ENCODE measurements at places on chromosomes 11 and 22. TPM values are rescaled to one million over a fixed set of nuclear protein-coding genes. Genes with fewer than 3 reads are reported as not detected.
A peak's percentile ranks its signal among the peaks of the same experiment; 100 is the strongest.

DNA sequence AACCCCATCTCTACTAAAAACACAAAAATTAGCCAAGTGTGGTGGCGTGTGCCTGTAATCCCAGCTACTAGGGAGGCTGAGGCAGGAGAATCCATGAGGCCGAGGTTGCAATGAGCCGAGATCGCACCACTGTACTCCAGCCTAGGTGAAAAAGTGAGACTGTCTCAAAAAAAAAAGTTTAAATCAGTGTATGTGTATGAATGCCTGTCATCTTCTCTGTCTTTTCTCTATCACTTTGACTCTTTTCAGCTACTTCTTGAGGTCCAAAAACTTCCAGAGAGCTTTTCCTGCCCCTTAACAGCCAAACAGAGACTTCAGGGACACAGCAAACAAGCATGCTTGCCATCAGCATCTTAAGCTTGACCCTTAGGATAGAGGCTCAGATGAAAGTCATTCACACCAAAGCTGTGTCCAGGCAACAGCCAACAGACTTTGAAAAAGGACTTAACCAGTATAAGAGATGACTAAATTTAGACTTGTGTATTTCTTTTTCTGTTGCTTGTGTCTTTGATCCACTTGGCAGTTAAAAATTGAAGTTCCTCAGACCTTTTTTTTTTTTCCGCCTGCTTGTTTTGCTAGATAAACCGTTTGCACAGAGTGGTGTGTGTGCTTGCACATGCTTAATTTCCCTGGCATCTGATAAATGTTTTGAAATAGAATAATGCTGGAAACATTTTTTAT, 151.9 kb downstream of the DBX1 start:
- DNase-seq, result no peak

DNA sequence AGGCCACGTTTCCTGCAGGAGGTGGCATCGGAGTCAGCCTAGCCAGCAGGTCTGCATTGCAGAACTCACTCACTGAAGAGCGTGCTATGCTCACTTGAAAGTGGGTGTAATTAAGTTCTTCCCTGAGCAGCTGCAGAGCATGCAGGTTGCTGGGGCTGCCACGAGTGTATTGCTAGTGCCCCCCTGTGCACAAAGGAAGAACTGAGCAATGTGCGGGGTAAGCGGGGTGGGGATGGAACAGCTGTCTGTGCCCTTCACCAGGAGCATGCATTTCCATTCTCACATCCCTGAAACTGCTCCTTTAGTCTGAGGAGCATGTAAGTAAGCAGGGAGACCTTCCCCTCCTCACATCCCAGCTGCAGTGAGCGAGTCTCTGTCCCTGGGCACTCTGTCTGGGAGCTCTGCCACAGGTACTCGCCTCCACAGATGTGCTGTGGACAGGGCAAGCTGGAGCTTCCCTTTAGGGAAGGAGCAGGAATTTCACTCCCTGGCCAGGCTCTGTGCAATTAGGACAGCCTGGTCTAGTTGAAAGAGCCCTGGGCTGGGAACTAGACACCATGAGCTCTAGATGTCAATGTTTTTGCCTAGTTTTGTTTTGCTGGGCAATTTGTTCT, 1031.8 kb downstream of the NTM start:
- DNase-seq, result no peak

DNA sequence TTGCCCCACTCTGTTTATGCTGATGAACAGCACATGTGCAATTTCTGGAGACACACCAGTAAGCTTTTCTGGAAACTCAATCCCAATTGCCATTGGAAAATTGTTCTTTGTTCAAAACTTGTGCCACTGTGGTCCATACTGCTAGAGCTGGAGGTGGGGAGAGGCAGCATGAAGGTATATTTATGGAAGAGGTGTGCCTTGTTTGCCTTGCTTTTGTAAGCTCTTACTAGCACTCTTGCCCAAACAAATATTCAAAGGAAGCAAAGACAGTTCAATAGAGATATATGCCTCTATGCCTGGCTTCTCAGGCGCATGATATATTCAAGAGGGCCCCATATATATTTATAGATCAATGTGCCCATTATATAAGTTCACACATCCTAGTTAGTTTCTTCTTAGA, 42.7 kb downstream of the TIMP3 start:
- no peak for DNase-seq

DNA sequence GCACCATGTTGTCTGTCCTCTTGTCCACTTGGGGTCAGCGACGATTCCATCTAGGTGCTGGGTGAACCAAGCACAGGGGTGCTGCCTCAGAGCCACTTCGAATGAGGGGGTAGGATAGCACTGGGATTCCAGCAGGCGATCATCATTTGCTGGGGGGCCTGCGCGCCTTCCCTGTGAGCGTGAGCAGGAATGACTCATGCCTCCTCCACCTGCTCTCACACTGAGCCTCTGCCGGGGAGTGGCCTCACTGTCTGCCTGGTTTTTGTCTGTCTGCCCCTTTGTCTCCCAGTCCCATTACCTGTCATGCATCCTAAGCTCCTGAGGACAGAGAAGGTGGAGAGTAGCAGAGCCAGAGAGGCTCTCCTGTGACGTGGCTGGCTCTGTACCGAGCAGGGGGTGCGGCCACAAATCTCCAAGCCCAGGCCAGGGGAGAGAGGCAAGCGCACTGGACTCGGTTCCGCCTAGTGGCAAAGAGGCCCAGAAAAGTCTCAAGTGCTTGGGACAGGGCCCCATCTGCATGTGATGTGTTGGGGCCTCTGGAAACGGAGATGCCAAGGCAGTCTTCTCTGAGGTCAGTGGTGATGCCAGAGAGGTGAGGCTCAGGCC, 30.8 kb downstream of the RSPH14 start:
- DNase-seq, result no peak

DNA sequence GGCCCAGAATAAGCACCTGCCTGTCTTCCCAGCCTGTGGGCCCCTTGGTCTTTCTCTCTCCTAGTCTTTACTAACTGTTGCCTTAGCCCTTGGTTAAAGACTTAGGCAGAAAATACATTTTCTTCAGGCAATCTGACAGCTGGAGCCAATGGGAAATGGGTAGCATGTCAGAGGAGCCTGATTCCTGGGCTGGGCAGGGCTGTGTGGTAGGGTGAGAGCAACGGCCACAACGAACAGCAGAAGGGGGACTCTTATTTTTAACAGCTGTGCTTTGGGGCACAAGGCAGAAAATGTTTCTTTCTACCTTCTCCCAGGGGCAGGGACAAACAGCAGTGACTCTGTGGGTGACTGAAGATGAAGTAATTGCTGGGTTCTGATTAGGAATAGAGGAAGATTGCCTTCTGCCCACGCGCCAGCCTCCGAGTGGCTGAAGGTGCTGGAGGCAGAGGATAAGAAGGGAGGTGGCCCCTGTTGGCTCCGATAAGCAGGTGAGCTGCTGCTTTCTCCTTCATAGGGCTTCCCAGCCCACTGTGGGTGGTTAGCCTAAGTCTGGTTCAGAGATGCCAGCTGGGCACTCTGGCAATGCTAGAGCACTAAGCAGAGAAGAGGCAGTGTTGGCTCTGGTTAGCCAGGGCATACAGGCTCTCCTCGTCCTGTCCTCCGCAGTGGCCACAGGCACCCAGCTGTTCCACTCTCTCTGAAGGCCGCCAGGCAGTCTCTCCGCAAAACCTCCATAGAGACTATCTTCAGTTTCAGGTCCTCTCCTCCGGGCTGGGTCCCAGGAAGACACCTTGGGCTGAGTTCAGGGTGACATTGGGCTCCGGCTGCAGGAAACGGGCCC, 1.5 kb downstream of the YPEL4 start:
- DNase-seq, result no peak

DNA sequence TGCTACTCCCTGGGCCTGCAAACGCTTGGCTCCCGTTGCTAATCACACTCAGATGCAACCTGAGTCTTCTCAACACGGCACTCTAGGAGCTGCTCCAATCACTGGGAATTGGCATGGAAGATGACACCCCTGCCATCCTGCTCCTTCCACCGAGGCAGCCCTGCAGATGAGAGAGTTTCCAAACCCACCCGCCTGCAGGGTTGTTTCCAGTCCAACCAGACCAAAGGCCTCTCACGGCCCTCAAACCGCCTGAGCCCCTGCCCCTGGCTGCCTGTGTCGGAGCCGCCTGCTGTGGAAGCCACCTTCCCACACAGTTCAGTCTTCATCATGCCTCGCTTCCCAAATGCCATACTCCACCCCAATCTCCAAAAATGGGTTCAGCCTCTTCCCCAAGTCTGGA, 36.8 kb upstream of the TP53I11 start:
- no peak for DNase-seq

Gene KCNJ11
- 0.65 TPM for total RNA-seq

GRCh38 chr11:4699697-4700435, 2.2 kb upstream of the OR51E2 start:
- no peak for DNase-seq

DNA sequence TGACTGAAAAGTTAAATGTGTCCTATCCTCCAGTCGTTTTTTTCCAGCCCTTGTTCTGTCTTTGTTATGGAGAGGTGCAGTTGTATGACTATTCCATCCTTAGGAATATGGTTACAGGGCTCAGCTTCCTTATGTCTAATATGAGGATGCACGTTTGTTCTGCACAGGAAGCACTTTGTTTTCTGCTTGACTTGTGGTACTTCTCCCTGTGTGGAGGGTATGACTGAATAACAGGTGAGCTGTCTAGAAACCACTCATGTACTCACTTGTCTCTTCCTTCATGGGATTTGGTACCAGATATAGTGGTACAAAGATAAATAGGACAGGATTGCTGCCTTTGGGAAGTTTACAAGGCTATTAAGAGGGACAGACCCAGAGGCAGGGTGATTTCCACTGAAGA, 17.4 kb downstream of the CABIN1 start:
- DNase-seq, result no peak

Gene SPON1
- total RNA-seq, result 0.17 TPM

GRCh38 chr11:115657586-115657985, 153.4 kb upstream of the CADM1 start:
- no peak for DNase-seq

Gene MCAT
- 11.7 TPM for total RNA-seq

DNA sequence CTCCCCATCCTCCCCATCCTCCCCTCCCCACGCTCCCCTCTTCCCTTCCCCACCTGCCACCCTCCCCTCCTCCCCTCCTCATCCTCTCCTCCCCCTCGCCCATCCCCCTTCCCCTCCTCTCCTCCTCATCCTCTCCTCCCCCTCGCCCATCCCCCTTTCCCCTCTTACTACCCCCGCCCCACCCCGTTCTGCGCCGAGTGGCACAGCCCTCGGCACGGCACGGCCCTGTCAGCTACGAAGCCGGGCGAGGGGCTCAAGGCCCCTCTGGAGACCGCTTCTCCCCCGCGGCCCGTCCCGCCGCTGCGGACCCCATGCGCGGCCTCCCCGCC, 449.9 kb downstream of the OPCML start:
- no peak for DNase-seq

DNA sequence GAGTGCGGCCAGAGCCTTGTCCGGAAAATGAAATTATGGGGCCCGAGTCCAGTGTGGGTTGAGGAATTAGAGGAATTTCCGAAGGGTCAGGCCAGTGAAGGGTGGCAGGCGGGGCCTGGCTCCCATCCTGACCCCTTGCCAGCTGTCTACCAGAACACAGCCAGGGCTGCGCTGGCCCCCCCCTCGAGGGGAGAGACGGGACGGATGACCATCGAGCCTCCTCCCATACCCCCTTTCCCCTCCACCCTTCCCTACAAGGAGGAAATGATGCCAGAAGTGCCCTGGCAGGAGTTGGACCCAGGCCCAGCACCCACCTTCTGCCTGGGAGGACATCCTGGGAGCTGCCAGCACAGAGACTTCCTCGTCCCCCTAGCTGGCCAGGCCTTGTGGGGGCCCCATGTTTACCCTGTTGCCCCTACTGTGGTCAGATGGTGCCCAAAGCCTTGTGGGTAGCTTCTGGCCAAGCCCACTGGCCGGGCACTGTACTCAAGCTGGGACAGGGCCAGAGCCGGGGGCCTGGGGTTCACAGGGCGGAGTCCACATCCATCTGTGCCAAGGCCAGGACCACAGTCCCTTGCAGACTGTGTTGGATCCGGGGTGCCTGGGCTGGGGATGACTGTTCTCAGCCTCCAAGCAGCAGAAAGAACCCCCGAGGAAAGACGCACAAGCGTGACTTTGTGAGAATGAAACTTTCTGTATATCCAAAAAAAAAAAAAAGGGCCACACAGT, 20.8 kb downstream of the ARVCF start:
- peak; percentile 58 for DNase-seq

Gene INS
- not detected for total RNA-seq

- no peak for DNase-seq
Observed at GRCh38 chr22:43948836-43949406, 6.3 kb upstream of the SAMM50 start.

DNA sequence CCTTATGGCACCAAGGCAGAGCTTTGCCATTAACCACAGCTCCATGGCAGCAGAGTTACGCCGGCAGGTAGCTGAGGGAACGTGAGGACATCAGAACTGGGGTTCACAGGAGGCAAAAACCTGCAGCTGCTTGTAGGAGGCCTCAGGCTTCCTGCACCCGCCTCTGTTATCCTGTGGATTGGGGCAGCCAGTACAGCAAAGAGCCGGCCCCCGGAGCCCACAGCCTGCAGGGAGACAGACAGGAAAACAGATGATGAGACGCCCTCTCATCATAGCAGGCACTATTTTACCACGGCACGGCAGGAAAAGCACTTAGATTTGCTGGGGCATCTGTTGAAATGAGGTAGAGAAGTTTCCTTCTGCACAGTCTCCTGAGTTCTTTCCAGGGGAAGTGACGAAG, 870.3 kb downstream of the TBC1D22A start:
- no peak for DNase-seq

GRCh38 chr22:37335806-37336199, 53.5 kb downstream of the CYTH4 start:
- DNase-seq, result no peak

DNA sequence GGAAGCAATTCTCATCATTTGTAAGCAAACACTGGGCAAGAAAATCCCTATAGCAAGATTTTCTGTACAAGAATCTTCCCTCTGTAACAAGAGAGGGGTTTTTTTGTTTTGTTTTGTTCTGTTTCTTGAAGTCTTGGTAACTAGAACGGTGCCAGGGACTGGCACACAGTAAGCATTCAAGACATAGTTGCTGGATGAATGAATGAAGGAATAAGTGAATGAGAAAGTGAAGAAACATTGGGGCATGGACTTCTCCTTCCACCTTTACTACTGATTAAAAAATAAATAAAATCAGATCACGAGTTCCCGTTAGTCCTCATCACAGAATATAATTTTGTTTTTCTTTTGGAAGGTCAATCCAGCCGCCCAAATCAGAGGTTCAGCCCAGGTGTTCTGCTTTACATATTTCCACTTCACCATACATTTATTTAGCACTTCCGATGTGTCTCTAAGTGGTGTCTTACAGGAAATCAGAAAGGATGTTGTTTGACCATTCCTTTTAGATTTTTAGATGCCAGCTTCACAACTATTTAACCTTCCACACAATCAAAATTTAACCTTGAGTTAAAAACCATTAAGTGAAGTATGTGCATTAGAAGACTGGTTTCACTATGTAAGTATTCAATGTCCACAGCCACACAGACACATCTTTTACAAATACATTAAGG, 281.2 kb downstream of the CADM1 start:
- no peak for DNase-seq

- DNase-seq, result no peak
Observed at GRCh38 chr11:114079511-114080065, 20.1 kb downstream of the ZBTB16 start.
